ENCODE measurements at places on chromosomes 16 and 17. TPM values are rescaled to one million over a fixed set of nuclear protein-coding genes. Genes with fewer than 3 reads are reported as not detected.

Gene BRICD5
- 31.2 TPM for total RNA-seq

Gene MED1
- 65.0 TPM for total RNA-seq

Gene DPEP2
- total RNA-seq: not detected

Gene RND2
- total RNA-seq: 17.8 TPM

DNA sequence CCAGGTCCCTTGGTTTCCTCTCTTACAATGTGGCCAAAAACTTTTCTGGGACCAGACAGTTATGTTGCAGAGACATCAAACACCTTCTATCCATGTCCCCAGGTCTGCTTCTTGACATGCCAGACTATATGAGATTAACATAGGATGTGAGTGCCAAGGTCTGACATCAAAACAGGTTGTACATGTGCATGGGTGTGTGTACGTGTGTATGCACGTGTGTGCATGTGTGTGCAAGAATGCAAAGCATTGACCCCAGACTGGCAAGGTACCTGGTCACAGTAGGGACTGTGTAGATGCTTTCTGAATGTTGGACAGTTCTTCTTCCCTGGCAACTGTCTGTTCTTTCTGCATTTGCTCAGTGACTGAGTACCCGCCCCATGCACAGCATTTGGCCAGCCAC is 85.6 kb downstream of the NDE1 start:
- no peak overlapping the region for H3K27ac ChIP-seq
- no peaks in the 10 kb centered on the region for H3K4me1 ChIP-seq
- DNase-seq: no peak
- no peak overlapping the region for H3K4me3 ChIP-seq
- no peaks in the 10 kb centered on the region for H3K36me3 ChIP-seq
- H3K27me3 ChIP-seq: no peaks in the 10 kb centered on the region

DNA sequence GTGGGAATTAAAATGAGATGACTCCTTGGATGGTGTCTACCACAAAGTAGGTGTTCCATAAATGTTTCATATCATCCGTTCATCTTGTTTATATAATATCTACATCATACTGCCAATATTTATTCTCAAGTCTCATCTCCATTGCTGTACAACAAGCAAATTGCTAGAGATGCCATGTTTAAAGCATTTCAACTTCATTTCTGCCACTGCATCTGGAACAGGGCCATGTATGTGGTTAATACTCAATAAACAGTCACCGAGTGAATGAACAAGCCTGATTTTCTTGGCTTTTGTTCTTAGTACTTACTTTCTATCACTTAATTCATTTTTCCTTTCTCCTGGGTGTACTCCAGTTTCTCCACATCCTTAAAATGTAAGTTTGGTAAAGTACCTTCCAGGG is 107.6 kb downstream of the KCNJ2 start:
- H3K27me3 ChIP-seq: no peaks in the 10 kb centered on the region
- no peak overlapping the region for H3K4me3 ChIP-seq
- no peak for DNase-seq

DNA sequence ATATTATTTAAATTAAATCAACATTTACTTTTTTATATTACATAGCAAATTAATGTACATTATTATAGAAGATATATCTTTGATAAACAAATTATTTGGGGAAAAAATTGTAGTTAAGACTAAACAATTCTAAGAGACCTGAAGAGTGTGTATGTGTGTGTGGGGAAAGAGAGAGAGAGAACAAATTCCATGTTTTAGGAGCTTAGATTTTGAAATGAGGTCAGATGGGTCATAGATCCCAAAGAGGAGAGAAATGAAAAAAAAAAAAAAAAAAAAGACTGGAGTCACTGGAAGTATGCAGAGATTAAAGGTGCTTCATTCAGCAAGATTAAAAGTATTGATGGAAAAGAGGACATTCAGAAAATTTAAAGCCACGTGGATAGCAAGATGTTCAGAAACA is 206.8 kb downstream of the CNTNAP4 start:
- H3K27ac ChIP-seq: no peak overlapping the region
- DNase-seq: no peak
- H3K36me3 ChIP-seq: no peaks in the 10 kb centered on the region
- H3K4me1 ChIP-seq: peaks cover 19% of the 10 kb centered on the region

Gene TEDC2
- 65.1 TPM for total RNA-seq

DNA sequence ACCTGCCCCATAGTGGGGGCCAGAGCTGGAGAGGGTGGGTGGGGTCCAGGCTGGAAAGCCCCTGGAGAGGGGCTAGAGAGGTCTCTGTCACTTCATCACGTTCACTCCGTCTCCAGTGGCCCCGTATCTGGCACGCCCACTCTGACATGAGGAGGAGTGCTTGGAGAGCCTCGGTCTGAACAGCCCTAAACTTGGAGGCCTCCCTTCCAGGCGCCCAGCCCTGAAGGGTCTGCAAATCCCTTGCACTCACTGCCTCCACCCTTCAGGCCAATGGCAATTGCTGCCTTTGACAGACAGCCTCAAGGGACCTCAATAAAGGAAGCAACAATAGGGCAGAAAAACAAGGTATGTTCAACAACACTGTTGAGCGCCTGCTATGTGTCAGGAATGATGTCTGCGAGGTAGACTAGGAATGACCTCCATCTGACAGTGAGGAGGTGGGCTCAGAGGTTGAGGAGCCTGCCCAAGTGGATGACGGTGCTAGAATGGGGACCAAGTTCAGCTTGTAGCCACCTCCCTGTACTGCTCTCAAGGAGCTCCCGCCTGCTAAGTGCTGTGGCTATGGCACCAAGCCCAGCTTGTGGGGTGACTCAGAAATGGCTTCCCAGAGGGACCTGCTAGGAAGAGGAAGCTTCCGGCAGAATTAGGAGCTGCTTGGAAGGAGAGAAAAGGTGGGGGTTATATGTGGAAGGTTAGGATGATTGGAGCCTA is 2.9 kb upstream of the EPX start:
- no peaks in the 10 kb centered on the region for H3K36me3 ChIP-seq
- no peak for DNase-seq
- no peaks in the 10 kb centered on the region for H3K4me1 ChIP-seq
- H3K4me3 ChIP-seq: no peak overlapping the region
- H3K27ac ChIP-seq: peak overlapping the region; percentile 35

Gene ASGR1
- total RNA-seq: 11.2 TPM

DNA sequence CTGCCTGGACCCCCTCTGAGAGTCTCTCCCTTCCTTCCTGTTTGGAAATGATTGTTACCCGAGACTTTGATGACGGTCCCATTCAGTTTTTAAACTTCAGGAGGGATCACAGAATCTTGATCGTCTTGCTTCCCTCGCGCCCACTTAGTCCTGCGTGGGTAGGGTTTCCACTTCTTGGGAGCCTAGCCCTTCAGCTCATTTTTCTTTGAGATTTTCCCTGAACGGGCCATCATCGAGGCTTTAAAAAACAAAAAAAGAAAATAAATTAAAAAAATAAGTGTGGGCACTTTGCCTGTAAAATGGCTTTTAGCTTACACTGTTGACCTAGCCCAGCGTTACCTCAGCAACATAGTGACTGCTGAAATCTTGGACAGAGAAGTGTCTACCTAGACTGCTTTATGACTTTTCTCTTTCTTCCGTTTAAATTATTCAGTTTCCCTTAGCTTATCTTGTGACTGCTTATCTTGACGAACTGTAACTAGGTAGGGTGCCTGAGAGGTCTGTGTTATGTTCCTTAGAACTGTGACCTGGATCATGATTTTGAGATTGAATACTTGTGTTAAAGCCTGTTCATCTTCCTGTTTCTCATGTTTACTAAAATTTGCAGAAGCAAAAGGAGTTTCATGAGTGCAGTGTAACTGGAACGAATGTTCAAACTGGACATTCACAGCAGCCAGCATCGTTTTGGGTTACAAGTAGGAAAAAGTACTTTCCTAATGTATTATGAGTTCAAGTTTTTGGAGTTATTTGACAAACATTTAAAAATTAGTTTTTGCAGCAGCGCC is 874 bp downstream of the WWP2 start:
- peaks cover 22% of the 10 kb centered on the region for H3K4me1 ChIP-seq
- H3K4me3 ChIP-seq: peak overlapping the region; percentile 93
- peaks cover 6% of the 10 kb centered on the region for H3K36me3 ChIP-seq

- peaks cover 60% of the 10 kb centered on the region for H3K27me3 ChIP-seq
- peaks cover 11% of the 10 kb centered on the region for H3K4me1 ChIP-seq
- H3K36me3 ChIP-seq: no peaks in the 10 kb centered on the region
- no peak for DNase-seq
- H3K27ac ChIP-seq: no peak overlapping the region
- no peak overlapping the region for H3K4me3 ChIP-seq
These were observed 1.7 kb upstream of the NLRC5 start for GRCh38 chr16:56987692-56988091.

Gene C16orf89
- not detected for total RNA-seq

Gene WFDC1
- total RNA-seq: 0.14 TPM

- H3K36me3 ChIP-seq: no peaks in the 10 kb centered on the region
- H3K27me3 ChIP-seq: no peaks in the 10 kb centered on the region
- H3K4me1 ChIP-seq: peaks cover under 1% of the 10 kb centered on the region
- no peak for DNase-seq
- no peak overlapping the region for H3K27ac ChIP-seq
These were observed 107.5 kb upstream of the CREBBP start for GRCh38 chr16:3988011-3988410.

DNA sequence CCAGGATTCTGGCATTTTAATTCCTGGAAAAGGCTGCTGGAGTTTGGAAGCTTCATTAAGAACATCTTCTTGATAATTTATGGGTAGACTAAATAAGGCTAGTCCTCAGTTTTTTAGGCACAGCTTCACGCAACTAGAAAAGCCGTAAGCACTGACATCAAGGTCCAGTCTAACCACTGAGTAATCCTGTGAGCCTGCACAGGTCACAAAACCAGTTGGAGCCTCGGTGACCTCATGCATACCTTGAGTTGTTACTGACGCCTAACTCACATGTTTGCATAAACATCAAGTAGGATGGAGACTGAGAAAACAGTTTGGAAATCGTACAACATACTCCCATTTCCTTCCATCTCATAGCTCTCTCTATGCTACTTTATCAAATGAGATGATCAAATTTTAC is 63.8 kb upstream of the RCVRN start:
- H3K27ac ChIP-seq: no peak overlapping the region
- no peak for DNase-seq
- H3K36me3 ChIP-seq: no peaks in the 10 kb centered on the region

- peaks cover 23% of the 10 kb centered on the region for H3K27me3 ChIP-seq
- H3K36me3 ChIP-seq: no peaks in the 10 kb centered on the region
- DNase-seq: no peak
- no peak overlapping the region for H3K27ac ChIP-seq
- H3K4me1 ChIP-seq: peaks cover 6% of the 10 kb centered on the region
These were observed 75.5 kb downstream of the SHISA9 start for GRCh38 chr16:12976936-12977335.

DNA sequence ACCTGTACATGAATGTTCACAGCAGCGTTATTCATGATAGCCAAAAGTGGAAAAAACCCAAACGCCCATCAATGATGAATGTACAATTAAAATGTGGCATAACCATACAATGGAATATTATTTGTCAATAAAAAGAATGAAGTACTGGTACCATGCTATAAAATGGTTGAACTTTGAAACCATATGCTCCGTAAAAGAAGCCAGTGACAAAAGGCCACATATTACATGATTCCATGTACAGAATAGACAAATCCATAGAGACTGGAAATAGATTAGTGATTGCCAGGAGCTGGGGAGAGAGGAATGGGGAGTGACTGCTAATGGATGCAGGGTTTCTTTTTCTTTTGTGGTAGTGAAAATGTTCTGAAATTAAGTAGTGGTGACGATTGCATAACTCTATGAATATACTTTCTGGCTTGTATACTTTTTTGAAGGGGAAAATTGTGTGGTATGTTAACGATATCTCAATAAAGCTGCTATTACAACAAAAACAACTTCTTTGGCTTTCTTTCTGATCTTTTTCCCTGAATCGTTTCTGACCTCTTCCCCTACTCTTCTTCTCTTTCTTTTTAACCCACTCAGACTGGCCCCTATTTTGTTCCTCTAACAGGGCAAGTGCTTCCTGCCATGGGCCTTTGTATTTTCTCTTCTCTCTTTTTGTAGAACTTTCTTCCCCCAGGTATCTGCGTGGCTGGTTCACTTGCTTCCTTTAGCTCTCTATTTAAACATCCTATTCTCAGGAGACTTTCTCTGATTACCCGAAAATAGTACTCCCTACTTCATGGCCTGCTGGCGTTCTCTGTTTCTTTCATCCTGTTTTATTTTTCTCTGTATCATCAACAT is 67.9 kb downstream of the FTO start:
- no peak overlapping the region for H3K27ac ChIP-seq
- H3K27me3 ChIP-seq: no peaks in the 10 kb centered on the region
- H3K36me3 ChIP-seq: no peaks in the 10 kb centered on the region
- H3K4me3 ChIP-seq: no peak overlapping the region

Gene SP6
- 0.16 TPM for total RNA-seq

Gene FOXJ1
- total RNA-seq: 4.5 TPM

Gene RNF227
- 4.0 TPM for total RNA-seq

Gene GNAO1
- 21.3 TPM for total RNA-seq

- no peak overlapping the region for H3K27ac ChIP-seq
- H3K4me3 ChIP-seq: no peak overlapping the region
- H3K36me3 ChIP-seq: no peaks in the 10 kb centered on the region
- peaks cover 30% of the 10 kb centered on the region for H3K4me1 ChIP-seq
- no peak for DNase-seq
- H3K27me3 ChIP-seq: no peaks in the 10 kb centered on the region
These were observed 170.7 kb downstream of the NTN1 start for GRCh38 chr17:9192010-9192409.

DNA sequence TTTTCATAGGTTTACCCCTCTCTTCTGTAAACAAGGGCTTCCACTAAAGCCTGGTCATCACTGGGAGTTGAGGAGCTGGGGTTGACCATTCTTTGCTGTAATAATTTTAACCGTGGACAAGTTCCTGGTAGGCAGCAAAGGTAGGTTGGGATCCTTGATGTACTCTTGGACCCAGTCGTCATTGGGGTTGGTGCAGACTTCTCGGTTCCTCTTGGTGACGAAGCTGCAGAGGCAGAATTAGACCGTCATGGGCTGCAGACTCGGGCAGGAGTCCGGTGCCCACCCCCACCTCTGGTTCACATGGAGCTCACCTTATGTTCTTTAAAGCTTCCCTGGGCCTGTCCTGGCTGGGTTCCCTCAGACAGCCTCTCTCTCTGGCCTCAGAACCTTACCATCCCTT is 3.8 kb downstream of the CCL16 start:
- no peak overlapping the region for H3K4me3 ChIP-seq
- no peak for DNase-seq
- H3K36me3 ChIP-seq: no peaks in the 10 kb centered on the region
- no peak overlapping the region for H3K27ac ChIP-seq
- peaks cover 19% of the 10 kb centered on the region for H3K27me3 ChIP-seq
- H3K4me1 ChIP-seq: peaks cover 17% of the 10 kb centered on the region

Gene JPH3
- total RNA-seq: 9.1 TPM

GRCh38 chr17:17549732-17550366 is 41.7 kb downstream of the PEMT start:
- no peaks in the 10 kb centered on the region for H3K36me3 ChIP-seq
- no peak for DNase-seq
- H3K27ac ChIP-seq: no peak overlapping the region
- peaks cover 10% of the 10 kb centered on the region for H3K4me1 ChIP-seq
- H3K27me3 ChIP-seq: no peaks in the 10 kb centered on the region

Gene MAPT
- 13.0 TPM for total RNA-seq

DNA sequence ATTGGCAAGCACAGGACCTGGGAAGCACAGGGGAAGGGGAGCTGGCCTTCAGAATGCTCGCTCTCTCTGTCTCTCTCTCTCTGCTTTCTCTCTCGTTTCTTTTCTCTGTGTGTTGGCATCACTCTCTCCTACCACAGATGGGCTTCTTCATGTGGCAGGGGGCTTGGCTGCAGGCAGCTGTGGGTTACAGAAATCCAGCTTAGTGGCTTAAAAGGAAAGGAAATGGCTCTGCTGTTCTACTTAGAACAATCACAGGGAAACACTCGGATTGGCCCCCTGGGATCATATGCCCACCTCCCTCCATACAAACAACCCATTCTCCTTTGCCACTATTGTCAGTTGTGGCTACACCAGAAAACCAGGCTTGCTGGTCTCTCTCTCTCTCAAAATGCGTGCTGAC is 20.4 kb downstream of the TBX2 start:
- peak overlapping the region; percentile 62 for H3K4me3 ChIP-seq
- DNase-seq: no peak
- peaks cover 11% of the 10 kb centered on the region for H3K4me1 ChIP-seq
- no peak overlapping the region for H3K27ac ChIP-seq
- H3K27me3 ChIP-seq: peaks cover 39% of the 10 kb centered on the region
- no peaks in the 10 kb centered on the region for H3K36me3 ChIP-seq

Data from neural crest cell (in vitro differentiated cells).